ENCODE measurements at places on chromosomes 4 and X.

- DNase-seq = no peak
Observed at GRCh38 chr4:113593400-113594230, 167.9 kb downstream of the CAMK2D start.

- DNase-seq = no peak
Observed at GRCh38 chrX:39773923-39774773, 323.6 kb downstream of the BCOR start.

- DNase-seq = no peak
Observed at GRCh38 chrX:21412883-21413282, 38.7 kb downstream of the CNKSR2 start.

DNA sequence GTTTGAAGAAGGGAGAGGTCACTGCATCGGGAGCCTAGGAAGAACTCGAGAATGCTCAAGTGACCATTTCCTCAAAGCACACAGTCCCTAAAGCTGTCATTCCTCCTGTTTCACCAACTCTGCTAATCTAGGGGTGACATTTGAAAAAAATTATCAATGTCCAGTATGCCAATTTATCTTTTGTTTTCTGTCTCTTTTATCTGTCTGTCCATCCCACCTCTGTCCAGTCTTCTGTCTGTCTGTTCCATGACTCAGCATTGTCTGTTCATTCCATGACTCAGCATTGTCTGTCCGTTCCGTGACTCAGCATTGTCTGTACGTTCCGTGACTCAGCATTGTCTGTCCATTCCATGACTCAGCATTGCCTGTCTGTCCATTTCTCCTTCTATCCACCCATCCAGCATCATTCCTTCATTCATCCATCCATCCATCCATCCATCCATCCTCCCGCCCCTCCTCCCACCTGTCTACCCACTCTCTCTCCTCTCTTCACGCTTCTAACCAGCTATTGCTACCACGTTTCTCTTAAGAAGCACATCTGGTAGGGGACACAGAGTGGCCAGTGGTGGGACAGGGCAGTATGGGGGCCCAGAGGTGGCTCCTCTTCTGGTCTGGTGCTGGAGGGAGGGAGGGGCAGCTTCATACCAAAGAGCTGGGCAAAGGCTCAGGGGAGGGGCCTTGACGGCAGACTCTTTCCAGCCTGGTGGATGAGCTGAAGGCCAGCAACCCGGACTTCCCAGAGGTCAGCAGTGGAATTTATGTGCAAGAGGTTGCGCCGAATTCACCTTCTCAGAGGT, 34.1 kb downstream of the HTRA3 start:
- DNase-seq = no peak

GRCh38 chr4:169485791-169486742, 126.3 kb downstream of the NEK1 start:
- no peak for DNase-seq

- no peak for DNase-seq
Observed at GRCh38 chrX:370963-371745, 15.6 kb downstream of the PPP2R3B start.

All from stimulated activated CD4-positive, alpha-beta T cell treated with anti-CD3 and anti-CD28 coated beads, Interleukin-15, amount 100 ng/mL, for 1 hour (primary cell).